Kidney epithelial cell (primary cell): ENCODE measurements at places on chromosomes 11 and 22. TPM values are rescaled to one million over a fixed set of nuclear protein-coding genes. Genes with fewer than 3 reads are reported as not detected.

Gene TNRC6B
- total RNA-seq: 24.9 and 26.7 TPM in 2 replicates

Gene PRAME
- 3.7 and 3.8 TPM in 2 replicates for total RNA-seq

DNA sequence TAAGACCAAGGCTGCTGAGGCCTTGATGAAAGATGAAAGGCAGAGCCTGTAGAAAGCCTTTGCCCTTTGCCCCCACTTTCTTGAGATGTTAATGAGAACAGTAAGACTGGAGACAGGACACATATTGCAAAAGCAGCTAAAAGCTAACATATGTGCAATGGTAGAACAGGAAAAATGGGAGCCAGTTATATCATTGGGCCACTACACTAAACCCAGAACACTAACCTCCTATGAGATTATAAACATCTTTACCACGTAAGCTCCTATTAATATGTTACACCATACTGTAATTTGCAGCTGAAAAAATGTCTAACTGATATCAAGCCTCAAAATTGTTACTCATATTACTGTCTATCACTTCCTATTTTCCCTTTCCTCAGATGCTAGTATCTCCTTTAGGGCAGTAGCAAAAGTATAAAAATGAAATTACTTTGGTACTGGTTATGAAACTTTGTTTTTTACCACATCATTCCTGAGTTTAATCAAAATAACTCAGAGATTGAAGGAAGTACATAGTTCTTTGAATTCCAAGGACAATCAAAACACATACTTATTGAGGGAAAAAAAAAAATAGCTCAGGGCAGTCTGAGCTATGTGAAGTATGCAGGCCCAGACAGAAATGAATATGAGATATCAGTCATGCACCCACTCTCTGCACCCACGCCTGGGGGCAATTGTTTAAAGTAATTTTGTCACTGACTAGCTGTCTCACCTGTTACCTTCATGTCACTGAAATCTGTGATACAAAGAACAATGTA is 9.1 kb downstream of the HPS5 start:
- DNase-seq: no peak

DNA sequence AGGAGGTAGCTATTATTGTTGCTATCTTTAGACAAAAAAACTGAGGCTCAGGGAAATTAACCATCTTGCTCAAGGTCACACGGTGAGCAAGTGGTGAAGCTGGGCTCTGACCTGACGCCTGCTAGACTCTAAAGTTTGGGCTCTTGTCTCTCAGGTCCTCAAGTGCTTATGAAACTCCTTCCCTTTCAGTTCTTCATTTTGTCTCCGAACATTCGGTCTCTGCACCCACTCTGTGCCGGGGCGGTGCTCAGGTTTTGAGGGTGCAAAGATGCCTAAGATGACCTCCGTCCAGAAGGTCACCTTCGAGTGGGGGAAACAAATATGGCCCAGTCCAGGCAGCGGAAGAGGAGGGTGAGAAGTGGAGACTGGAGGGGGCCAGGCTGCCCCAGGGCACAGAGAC is 16.0 kb downstream of the OVOL1 start:
- DNase-seq: no peak

- DNase-seq: peak; percentile 77
These were observed 114.8 kb downstream of the SNX19 start for GRCh38 chr11:130801333-130802122.

DNA sequence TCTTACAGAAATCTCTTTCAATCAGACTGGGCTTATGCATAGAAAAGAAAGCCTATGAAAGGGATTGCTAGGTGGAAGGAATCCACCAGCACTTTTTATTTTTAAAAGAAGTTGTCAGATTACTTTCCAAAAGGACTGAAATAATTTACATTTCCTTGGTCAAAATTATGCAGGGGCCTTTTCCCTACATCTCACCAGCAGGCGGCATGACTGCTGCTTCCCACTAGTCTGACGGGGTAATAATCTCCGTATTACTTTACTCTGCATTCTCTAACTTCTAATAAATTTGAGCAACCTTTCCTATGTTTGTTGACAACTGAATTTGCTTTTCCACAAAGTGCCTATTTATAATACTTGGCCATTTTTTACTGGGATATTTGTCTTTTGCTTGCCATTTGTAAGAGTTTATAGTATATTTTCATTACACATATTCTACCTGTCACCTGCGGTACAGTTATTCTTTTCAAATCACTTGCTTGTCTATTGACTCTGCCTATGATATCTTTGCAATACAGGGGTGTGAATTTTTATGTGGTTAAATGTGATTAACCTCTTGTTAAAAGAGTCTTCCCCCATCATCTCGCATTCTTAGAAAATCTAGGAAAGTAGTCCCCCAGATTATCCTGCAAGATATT is 51.9 kb upstream of the USP47 start:
- no peak for DNase-seq
